ENCODE measurements at places on chromosomes 2 and 18.

- DNase-seq, result no peak
Measured at GRCh38 chr2:111694700-111695101, 189.3 kb downstream of the ANAPC1 start.

GRCh38 chr2:228847684-228848083, 423.4 kb downstream of the PID1 start:
- no peak for DNase-seq

- no peak for DNase-seq
Measured at GRCh38 chr2:53633441-53633840, 134.2 kb upstream of the CHAC2 start.

DNA sequence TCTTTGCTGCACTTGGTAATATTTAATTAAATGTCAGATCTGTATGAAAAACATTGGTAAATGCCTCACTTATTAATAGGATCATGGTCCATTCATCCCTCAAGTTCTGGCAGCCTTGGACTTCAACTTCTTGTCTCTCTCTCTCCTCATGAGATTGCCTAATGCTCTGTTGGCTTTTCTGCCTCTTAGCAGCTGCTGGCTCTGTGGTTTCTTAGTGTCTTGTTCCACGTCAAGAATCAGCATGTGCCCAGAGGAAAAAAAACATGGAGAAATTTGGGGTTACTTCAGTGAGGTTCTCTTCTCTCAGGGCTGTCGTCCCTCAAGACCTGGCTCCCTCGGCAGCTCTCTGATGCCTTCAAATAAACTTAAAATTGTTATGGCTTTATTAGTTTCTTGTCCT, 75.4 kb downstream of the TAF4B start:
- DNase-seq, result peak; percentile 21

GRCh38 chr18:26549263-26550094, 1.1 kb upstream of the KCTD1 start:
- DNase-seq, result peak; percentile 66

GRCh38 chr2:61357681-61358080, 113.2 kb downstream of the USP34 start:
- DNase-seq, result no peak

- no peak for DNase-seq
Measured at GRCh38 chr2:148876202-148876594, 1.2 kb downstream of the KIF5C start.

DNA sequence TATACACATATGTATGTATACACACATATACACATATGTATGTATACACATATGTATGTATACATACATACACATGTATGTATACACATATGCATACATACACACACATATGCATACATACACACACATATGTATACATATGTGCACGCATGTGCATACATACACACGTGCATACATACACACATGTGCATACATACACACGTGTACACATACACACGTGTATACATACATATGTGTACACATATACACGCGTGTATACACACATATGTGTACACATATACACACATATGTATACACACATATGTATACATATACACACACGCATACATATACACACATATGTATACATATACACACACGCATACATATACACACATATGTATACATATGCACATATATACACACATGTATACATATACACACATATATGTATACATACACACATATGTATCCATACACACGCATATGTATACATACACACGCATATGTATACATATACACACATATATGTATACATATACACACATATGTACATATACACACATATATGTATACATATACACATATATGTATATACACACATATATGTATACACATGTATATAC, 21.5 kb downstream of the NABP1 start:
- no peak for DNase-seq

- peak; percentile 86 for DNase-seq
Measured at GRCh38 chr2:23404426-23404825, 19.4 kb downstream of the KLHL29 start.

DNA sequence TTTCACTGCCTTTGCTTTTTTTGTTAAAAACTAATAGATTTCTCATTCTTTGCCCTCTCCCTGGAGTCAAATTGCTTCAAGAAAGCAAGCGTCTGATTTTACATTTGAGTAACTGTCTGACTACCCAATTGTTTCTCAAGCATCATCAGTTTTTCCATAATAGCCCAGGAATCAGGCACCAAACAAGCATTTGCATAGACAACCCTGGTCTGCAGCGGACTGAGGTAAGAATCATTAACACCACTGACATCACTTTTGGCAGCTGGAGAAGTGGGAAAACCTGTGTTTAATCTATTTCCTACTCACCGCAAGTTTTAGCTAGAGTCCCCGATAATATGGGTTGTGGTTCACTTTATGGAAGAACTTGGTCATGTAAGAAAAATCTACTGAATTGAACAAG, 55.7 kb downstream of the IRS1 start:
- DNase-seq, result no peak

- no peak for DNase-seq
Measured at GRCh38 chr18:22033085-22033484, 136.3 kb upstream of the GATA6 start.

GRCh38 chr2:105398336-105399206, at the start of gene FHL2:
Gene FHL2, minus strand, starts transcription at chr2:105399051. Its CDS starts 12,535 bp downstream, at chr2:105386516.
- peak; percentile 83 for DNase-seq

DNA sequence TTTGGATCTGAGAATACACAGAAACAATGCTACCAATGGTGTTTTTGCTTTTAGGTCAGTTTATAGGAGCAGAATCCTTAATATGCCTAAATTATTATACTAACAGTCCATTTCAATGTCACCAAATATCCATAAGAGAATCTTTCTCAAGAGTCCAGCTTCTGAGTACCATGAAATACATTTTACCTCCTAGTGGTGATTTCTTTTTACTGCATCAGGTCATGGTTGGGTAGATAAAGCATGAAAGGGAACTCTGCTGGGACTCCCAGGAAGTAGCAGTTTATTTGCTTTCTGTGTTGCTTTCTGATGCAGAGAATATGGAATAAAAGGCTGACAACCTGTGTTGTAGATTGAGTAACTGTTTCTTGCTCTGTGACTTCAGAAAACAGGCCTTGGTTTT, 115.6 kb downstream of the PPP1R1C start:
- peak; percentile 78 for DNase-seq

- no peak for DNase-seq
Measured at GRCh38 chr2:215898363-215898762, 115.0 kb downstream of the MREG start.

GRCh38 chr2:204228169-204228886, 291.8 kb downstream of the ICOS start:
- DNase-seq, result no peak

- no peak for DNase-seq
Measured at GRCh38 chr2:45261746-45262145, 252.5 kb upstream of the SIX2 start.

DNA sequence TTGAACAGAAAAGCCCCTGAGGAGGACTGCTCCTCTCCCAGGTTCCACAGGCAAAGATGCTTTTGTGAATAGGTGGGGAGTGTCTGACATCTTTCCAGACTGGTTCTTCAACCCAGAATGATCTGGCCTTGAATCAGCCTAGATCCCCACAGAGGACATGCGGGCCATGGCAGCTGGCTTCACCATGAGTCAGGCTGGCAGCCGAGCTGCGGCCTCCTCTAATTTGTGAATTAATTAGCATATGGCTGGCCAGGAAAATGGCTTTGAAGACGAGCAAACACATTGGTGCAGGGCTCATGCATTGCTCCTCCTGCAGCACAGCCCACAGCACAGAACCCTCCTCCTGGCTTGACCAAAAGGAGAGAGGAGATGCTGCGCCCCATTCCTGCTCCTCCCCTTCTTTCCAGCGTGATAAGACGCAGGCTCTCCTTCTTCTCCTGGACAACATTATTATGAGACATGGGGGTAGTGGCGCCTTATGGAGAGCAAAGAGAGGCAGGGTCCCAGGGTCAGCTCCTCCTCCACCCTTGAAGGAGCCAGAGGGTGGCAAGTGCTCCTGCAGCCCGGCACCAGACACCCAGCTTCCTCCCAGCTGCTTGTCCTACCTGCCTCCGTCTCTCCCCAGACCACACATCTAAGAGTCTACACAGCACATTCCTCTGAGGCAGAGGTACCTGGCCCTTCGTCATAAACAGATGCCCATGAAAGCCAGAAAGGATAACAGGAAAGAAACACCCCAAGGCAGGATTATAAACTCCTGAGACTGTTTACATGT, 66.7 kb downstream of the EDAR start:
- DNase-seq, result no peak

DNA sequence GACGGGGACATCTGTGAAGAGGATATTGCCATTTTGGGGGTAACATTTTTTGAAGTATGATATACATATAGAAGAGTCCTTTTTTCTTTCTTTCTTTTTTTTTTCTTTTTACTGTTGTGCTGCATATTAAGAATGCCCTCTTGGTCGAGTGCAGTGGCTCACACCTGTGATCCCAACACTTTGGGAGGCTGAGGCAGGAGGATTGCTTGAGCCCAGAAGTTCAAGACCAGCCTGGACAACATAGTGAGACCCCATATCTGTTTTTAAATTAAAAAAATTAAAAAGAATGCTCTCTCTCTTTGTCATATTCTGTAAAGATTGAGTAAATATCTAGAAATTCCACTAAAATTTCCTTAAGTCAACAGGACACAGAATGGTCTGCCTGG, 3.6 kb downstream of the SH2D6 start:
- DNase-seq, result no peak

GRCh38 chr18:26074246-26074645, 16.2 kb downstream of the SS18 start:
- DNase-seq, result peak; percentile 67

GRCh38 chr18:9890196-9890595, 4.4 kb downstream of the TXNDC2 start:
- DNase-seq, result no peak

DNA sequence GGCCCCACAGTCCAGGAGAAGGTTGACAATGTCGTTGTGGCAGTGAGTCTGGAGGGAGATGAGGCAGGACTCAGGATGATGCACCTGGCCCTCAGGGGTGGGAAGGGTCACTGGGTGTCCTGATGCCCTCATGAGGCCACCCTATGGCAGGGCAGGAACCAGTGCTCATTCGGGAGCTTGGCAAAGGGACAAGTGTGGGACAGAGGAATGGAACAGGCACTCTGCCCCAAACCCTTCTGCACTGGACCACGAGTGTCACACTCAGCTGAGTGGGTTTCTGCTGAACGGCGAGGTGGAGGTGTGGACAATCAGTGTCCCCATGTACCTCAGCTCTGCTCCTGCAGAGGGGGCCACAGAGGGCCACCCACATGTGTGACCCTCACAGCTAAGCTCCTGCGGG, 32.0 kb downstream of the ANKMY1 start:
- DNase-seq, result no peak

All from OCI-M1 (cell line).